ENCODE measurements at places on chromosomes 2 and 18. TPM values are rescaled to one million over a fixed set of nuclear protein-coding genes. Genes with fewer than 3 reads are reported as not detected.

Gene NEURL3
- total RNA-seq = 3.6 TPM

Gene HRH4
- total RNA-seq = 0.68 TPM

Gene ANTXR1
- 45.4 TPM for total RNA-seq

Gene WDR35
- total RNA-seq = 8.2 TPM

Gene TYMS
- total RNA-seq = 4.3 TPM

Gene ADAM23
- total RNA-seq = 0.19 TPM

Gene MOGAT1
- 2.8 TPM for total RNA-seq

Gene LRRTM1
- total RNA-seq = not detected

Gene GAL3ST2
- not detected for total RNA-seq

Gene GPR155
- 5.5 TPM for total RNA-seq

Gene SCN9A
- 18.9 TPM for total RNA-seq

Gene UGT1A5
- not detected for total RNA-seq

Gene C18orf54
- 2.3 TPM for total RNA-seq

Gene PCARE
- total RNA-seq = not detected

Gene CCT4
- 127 TPM for total RNA-seq

Gene TSHZ1
- total RNA-seq = 14.2 TPM

Gene RESP18
- not detected for total RNA-seq

Gene ANKAR
- 17.9 TPM for total RNA-seq

Gene LRATD1
- total RNA-seq = 1.5 TPM

Gene MCM6
- total RNA-seq = 22.0 TPM

Gene RIT2
- not detected for total RNA-seq

Gene ESPNL
- total RNA-seq = not detected

Gene FAM98A
- total RNA-seq = 57.6 TPM

Gene ARL5A
- 46.6 TPM for total RNA-seq

Gene FOXD4L1
- not detected for total RNA-seq

Gene CDH2
- total RNA-seq = 0.49 TPM

Gene REG3A
- not detected for total RNA-seq

Gene SCN2A
- total RNA-seq = 0.22 TPM

Gene CD302
- total RNA-seq = 88.9 TPM

Gene SULT1C2
- 1.5 TPM for total RNA-seq

Gene NBAS
- total RNA-seq = 46.9 TPM

Gene ANKRD36
- total RNA-seq = 36.0 TPM

Gene PPP4R3B
- total RNA-seq = 70.5 TPM

Gene FBXO41
- 3.1 TPM for total RNA-seq

Gene PKDCC
- 150 TPM for total RNA-seq

Gene COL4A3
- total RNA-seq = 7.7 TPM

Gene DUSP2
- 6.8 TPM for total RNA-seq

Gene GPR35
- total RNA-seq = 3.9 TPM

Gene REEP1
- 0.17 TPM for total RNA-seq

Gene KLHL14
- 0.22 TPM for total RNA-seq

Gene MARCO
- 21.7 TPM for total RNA-seq

Gene C2orf49
- total RNA-seq = 14.1 TPM

Gene NEU2
- not detected for total RNA-seq

Gene MROH2A
- total RNA-seq = not detected

Gene CRYGD
- total RNA-seq = not detected

Gene SOX11
- total RNA-seq = not detected

Gene CFC1B
- not detected for total RNA-seq

Gene TPO
- 17.6 TPM for total RNA-seq

Gene C2orf80
- total RNA-seq = not detected

Gene C2orf78
- total RNA-seq = not detected

Gene HNMT
- 161 TPM for total RNA-seq

Gene TSGA10
- 7.8 TPM for total RNA-seq

Gene TMEM37
- 57.7 TPM for total RNA-seq

Gene PLGLB1
- 13.0 TPM for total RNA-seq

Gene TEKT4
- not detected for total RNA-seq

Gene ARHGAP28
- 8.3 TPM for total RNA-seq

Measured in subcutaneous adipose tissue (tissue), 4 donors.